D341Med (cell line): ENCODE measurements at places on chromosomes 7 and 10.

GRCh38 chr7:139875821-139876241 is 46.8 kb downstream of the TBXAS1 start:
- DNase-seq = no peak

GRCh38 chr10:30476511-30477155 is 42.6 kb downstream of the MAP3K8 start:
- no peak for DNase-seq

DNA sequence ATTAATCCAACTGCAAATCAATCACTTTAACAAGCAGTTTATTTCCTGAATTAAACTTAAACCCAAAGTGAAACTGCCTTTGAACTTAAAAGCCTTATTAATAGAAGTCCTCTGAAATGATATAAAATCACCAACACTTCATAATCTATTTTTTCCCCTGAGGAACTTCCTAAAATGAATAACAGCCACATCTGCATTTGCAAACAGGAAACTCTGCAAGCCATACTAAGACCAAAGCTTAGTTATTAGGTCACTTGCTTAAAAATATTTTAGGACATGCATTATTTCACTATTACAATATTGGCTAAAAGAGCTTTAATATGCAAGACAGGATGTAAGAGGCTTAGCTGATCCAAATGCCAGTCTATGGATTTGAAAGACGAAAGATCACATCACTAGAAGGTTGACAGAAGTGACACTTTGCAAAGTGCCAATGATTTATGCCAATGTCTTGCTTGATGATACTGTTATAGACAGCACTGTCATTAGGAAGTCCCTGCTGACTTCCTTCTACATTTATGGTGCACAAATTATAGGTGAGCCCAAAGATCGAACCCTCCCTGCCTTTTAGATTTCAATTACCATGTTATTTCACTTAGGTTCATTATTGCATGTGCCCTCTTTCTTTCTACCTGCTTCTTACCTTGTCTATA is 99.9 kb upstream of the SKAP2 start:
- no peak for DNase-seq

GRCh38 chr7:151818674-151819519 is 58.0 kb downstream of the PRKAG2 start:
- DNase-seq = no peak

GRCh38 chr10:3412646-3413045 is 240.1 kb upstream of the PITRM1 start:
- DNase-seq = no peak

DNA sequence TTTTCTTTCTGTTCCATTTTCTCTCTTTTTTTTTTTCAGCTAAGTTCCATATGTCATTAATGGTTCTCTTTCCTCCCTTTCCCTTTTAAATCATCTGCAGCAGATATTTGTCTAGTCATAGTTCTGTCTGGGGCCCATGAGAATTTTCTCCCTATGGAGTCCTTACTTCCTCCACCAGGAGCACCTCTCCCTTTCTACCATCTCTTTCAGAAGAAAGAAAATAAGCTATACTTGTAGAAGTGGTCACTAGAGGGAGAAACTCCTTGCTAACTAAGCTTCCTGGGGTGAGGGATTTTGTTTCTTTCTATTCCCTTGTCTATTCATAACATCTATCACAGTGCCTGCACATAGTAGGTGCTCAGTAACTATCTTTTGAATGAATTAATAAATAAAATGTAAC is 230.2 kb upstream of the HPS1 start:
- DNase-seq = no peak
